Activated T-cell treated with anti-CD3 and anti-CD28 coated beads for 24 hours (primary cell): ENCODE measurements at places on chromosomes 16 and 17.

DNA sequence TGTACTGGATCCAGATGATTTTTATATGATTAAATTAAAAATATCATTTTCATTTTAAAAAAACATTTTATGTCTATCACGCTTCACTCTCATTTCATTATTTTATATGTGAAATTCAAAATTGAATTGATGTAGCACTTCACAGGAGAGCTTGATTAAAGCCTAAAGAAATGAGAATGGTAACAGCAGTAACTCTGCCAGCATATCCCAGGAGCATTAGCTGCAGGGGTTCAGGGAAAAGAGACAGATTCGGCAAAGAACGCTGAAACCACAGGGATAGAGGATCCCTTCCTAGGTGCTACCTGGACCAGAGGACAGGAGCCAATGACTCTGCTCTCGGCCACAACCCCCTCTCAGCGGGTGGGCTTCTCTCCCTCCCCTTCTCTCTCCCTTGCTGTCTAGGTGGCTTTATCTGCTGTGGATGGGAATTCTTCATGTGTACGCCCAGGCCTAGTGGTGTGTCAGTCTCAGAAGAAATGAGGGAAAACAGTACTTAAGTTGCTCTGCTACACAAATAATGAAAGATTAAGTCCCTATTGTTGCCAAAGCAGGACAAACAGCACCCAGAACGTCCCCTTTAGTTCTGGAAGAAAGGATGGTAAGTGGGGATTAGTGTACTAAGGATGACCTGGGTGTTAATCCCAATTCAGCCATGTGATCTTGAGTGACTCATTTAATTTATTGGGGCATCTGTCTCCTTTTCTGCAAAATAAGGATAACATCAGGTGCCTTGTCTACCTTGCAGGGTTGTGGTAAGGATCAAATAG lies 123.3 kb downstream of the CDK5R1 start:
- no peak for DNase-seq

DNA sequence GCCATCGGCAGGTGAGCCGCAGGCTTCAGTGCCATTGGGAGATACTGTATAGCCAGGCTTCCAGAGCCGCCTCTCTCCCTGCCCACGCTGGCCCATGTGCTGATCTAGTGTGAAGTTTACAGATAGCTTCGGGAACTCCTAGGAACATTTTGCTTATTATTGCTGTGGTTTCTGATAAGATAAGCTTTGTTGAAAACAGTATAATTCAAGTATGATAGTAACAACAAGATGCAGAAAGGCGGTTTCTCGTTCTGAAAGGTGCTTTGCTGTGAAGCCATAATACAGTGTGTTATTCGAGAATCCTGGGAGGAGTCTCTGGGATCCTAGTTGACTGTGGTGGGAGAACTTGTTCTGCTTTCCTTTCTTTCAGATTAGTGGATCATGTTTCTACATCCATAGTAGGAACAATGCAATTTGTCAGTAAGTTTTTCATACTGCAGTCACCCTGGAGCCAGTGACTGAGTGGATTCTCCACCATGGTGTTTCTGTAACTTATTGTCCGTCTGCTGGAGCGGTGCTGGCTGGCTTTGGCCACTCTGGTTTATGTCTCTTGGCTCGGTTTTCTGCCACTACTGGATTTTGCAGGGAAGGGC lies 31.5 kb downstream of the RAB11FIP3 start:
- no peak for DNase-seq

- no peak for DNase-seq
Observed at GRCh38 chr17:31789707-31790505, 69.1 kb downstream of the COPRS start.

GRCh38 chr16:27314161-27314723 lies 468 bp downstream of the IL4R start:
- DNase-seq, result peak; percentile 48

DNA sequence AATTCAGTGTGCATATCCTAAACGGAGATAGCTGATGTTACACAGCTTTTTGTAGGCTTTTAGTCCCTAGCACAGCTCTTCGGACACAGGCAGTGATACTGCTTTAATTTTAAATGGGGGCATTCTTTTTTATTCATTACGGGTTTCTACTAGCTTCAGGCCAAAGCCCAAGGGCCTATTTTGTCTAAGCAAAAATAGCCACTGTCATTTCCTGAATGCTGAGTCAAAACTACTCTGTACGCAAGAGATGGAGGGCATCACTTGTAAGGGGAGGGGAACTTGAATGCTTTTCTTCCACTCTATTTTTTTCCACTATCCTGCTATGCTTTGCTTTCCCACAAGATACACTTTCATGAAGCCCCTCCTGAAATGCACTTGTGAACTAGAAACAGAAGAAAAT lies 360.7 kb downstream of the PMP22 start:
- no peak for DNase-seq

DNA sequence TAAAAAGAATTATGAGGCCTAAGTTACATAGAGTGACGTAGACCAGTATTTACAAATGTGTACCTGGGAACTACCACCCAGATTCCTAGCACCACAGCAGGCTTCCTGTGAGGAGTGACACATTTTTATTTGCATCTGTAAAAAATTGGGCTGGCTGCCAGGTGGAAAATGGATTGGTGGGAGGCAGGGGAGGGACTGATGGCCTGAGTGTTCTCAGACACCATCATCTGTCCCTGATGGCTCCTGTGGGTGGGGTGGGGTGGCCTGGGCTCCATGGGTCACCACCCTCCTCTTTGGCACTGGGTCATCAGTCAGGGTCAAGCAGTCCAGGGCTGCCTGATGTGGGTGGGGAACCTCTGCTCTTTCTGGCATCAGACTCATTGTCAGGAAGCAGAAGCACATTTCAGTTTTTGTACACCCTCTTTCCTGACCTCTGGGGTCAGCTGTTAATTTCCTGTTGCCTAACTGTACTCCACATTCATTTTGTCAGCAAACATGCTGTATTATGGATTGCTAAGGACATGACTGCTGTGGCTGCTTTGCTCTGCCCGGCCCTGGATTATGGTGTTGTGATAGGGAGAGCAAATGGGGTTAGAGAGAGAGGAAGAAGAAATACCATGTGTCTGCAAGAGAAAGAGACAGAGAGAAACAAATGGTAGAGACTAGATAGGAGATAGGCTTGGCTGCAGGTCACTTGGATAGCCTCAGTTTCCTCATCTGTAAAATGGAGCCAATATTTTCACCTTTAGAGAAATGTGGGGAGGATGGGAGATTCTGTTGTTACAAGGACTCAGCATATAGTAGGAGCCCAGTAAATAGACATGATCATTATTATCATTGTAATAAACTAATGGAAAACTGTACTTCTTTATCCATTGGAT lies 11.6 kb upstream of the MFAP4 start:
- DNase-seq, result no peak

DNA sequence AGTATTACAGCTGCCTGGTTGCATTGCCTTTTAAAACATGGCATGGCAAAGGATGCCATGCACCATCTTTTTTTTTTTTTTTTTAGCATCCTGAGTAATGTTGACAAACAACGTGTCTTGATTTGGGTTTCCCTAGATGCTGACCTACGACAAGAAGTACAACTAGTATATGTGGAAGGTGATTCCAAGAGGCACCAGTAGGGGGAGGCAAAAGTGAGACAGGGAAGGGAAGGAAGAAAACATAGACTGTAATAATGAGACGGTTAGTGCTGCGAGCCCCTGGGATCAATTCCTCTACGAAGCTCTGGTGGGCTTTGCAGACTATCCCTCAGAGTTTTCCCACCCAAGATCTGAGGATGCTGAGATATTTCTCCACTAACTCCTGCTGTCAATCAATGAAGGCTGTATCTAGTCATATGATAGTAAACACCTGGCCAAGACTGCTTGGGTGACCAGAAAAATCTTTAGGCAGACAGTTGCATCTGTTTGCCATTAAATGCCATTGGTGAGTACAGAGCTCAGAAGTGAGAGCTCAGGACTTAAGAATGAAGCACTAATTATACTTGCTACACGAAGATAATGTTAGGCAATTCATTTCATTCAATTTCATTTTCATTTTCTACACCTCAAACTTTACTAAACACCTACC lies 458.6 kb upstream of the GOT2 start:
- no peak for DNase-seq

DNA sequence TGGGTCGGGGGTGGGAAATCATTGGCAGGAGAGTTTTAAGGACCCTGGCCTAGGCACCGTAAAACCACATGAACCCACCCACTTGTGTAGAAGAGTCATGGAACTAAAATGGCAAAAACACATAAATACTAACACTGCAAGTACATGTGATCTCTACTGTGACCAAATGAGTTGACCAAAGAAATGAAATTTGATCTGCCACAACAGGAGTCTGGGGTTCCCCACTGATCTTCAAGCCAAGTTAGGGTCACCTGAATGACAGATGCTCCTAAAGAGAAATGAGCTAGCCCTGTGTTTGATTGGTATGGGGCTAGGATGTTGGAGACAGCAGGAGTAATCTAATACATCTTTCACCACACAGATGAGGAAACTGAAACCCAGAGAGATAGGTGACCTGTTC lies 21.5 kb upstream of the SKAP1 start:
- DNase-seq, result no peak

- DNase-seq, result no peak
Observed at GRCh38 chr16:7534749-7535148, 202.1 kb downstream of the RBFOX1 start.

DNA sequence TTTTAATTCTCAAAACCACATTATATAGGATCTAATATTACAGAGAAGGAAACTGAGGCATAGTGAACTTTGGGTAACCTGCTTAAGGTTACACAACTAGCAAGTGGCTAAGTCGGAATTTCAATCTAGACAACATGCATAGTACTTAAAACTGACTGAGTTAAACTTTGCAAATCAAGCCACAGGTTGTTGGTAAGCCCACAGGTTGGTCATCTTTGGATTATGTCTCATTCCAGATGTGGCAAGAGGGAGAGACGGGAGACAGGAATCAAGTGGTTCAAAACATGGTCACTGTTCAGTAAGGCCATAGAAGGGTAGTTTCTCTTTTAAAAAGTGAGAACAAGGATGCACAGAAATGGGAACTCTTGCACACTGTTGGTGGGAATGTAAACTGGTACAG lies 57.1 kb downstream of the MYO1D start:
- DNase-seq, result no peak

GRCh38 chr17:81833160-81833920 lies at the start of gene MCRIP1:
Gene MCRIP1, minus strand, starts transcription at chr17:81833291. Its CDS starts 8,785 bp downstream, at chr17:81824506.
- DNase-seq, result peak; percentile 94

DNA sequence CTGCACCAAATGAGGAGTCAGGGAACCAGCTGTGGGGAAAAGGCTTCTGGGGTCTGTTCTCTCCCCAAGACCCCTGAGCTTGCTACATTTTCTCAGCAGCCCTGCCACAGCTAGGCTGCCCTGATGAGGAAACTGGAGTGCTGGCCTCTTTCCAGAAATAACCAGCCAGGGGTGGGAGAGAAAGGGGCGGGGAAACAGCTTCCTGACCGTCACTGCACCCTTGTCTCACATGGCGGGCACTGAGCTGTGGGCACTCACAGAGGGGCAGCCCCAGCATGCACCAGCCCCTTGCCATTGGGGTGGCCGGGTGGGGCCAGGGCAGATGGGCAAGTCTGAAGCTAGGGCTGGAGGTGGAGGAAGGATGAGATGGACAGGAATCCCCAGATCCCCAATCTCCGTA lies 2.9 kb downstream of the SRL start:
- no peak for DNase-seq

- no peak for DNase-seq
Observed at GRCh38 chr17:54368906-54369305, 531.7 kb upstream of the TOM1L1 start.

DNA sequence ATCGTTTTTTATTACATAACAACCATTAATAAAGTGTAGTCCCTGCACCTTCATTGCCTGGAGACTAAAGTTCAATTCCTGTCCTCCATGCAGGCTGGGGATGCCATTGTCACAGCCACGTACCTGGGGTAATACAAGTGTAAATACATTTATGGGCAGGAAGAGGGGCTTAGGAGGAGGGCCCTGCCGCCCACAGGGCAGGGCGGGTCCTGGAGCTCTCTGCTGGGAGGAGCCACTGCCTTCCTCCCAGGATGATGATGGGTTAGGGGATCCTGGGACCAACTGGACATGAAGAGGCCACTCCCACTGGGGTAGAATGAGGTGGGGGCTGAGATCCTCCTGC lies 44.1 kb upstream of the SLC38A10 start:
- no peak for DNase-seq

DNA sequence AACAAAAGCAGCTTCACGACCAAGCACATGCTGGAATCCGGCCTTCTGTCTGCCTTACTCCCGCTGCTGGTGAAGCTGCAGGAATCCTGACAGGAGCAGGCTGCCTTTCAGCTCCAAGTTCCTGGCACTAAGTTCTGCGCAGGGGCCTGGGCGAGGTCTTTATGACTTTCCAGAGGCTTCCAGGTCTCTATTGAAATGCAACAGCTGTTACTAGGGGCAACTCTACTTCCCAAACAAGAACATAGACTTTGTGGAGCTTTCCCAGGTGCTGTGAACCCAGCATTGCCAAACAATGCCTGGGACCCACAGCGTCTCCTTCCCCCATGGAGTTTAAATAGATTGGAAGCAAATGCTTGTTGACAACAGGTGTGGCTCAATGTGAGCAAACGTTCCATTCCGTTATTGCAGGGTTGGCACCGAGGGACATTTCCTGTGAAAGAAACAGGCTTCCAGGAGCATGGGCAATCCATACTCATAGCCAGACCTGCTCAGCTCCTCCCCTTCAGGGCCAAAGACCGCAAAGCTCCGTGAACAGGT lies 156.0 kb downstream of the CDH13 start:
- DNase-seq, result no peak

- DNase-seq, result no peak
Observed at GRCh38 chr17:7618608-7619007, 3.9 kb upstream of the FXR2 start.

DNA sequence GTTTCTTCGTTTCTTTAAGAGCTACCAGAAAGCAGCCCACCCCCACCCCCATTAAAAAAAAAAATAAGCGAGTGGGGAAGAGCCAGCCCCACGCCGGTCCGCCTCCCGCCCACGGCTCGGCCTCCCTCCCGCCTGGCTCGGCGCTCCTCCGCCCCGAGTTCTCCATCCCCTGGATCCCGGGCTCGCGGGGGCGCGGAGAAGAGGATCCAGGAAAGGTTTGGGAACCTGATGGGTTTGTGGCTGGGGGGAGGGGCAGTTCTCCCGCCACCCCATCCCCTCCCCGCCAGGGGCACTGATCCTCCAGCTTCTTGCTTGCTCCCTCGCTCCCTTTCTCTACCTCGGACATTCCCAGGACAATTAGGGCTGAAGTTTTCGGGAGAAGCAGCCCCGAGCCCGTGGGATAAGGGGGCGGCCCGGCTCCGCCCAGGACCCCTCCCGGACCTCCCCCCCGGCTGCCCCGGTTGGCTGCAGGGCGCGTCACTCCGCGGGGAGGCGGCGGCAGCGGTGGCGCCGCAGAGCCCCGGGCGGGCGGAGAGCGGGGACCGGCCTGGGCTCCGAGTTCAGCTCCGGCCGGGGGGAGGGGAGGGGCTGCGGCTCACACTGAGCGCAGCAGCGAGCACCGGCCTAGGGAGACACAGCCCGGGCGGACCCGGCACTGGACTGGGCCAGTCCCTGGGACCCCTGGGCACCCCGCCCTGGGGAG lies 1.0 kb upstream of the SALL1 start:
- DNase-seq, result no peak

GRCh38 chr17:45018848-45019711 lies 32.4 kb downstream of the DCAKD start:
- peak; percentile 25 for DNase-seq

DNA sequence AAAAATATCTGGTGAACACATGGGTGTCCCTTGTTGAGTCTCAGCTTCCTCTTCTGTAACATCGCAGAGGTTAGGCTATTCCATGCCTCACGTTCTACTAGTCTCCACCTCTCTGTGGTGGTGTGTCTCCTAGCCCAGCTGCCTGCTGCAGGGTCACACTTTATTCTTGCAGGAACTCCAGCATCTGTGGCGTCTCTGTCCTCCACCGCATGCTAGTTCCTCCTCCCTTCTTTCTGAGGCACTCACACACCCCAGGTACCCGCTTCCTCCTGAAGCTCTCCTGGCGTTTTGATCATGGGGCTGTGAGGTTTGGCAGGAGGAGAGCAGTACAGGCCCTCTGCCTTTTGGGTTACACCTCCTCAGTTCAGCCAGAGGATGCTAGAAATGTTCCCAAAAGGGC lies 9.9 kb upstream of the TEX2 start:
- DNase-seq, result no peak
